Activated CD4-positive, alpha-beta T cell treated with anti-CD3 and anti-CD28 coated beads, Interleukin-2, Interleukin-4, amounts not matched to agents 100 ng/mL and 50 ng/mL, durations not matched to agents 16 hours and 8 hours (primary cell): ENCODE measurements at places on chromosomes 2 and 18.
A peak's percentile ranks its signal among the peaks of the same experiment; 100 is the strongest.

GRCh38 chr18:23890589-23890988 lies 124.0 kb upstream of the TTC39C start:
- DNase-seq, result no peak

GRCh38 chr2:60353406-60353800 lies 200.1 kb downstream of the BCL11A start:
- DNase-seq, result no peak

DNA sequence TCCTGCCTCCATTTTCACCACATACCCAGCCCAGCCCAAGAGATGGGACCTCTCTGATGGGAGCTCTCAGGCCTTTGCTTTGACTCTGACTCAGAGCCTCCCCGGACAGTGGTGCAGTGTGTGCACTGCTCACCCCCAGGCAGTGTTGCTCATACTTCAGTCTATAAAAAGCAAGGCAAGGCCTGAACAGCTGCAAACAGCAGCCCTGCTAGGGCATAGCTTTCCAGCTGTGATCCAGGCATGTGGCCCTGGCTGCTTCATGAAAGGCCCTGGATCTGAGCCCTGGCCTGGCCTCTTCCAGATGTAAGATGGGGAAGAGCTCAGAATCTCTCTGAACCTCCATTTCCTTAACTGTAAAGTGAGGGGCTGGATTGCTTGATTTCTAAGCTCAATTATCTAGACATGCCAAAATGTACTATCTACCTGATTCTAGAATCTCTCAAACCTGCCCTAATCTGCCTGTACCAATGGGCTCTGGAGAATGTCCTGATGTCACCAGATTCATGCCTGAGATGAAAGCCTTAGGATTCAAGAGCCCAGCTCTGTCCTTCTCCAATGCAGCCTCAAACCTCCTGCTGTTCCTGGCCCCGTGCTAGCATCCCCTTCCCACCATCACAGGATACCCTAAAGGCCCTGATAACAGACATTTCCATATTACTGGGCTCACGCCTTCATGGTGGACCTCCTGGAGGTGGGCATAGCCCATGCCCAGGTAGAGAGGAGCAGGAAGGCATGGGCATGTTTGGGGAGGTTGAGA lies 206.9 kb downstream of the ARL4C start:
- peak; percentile 58 for DNase-seq

- DNase-seq, result no peak
Observed at GRCh38 chr2:119608553-119608952, 64.3 kb downstream of the CFAP221 start.

DNA sequence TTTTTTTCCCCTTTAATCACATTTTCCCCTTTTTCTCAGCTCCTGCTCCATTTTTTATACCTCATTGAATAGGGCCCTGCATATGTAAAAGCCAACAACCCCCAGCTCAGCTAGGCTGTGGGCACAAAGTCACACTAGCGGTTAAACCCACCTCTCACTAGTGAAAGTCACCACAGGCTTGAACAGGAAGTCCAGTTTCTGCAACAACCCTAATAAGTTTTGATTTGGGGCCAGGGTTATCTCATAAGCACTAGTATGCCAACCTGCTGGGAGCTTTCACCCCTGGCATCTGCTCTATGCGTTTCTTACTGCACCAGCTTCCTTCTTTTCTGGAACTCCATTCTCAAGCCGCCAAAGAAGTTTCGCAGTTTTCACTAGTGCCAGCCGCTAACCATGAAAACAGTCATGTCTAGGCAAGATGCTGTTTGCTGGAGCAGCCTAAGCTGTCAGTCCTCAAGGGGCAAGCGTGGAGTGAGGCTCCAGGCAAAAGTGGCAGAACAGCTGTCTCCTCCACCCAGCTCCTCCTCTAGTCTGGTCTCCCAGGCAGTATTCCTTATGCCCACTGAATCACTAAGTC lies 197.0 kb upstream of the MEIS1 start:
- DNase-seq, result no peak

- DNase-seq, result no peak
Observed at GRCh38 chr2:60104514-60105505, 448.6 kb downstream of the BCL11A start.

DNA sequence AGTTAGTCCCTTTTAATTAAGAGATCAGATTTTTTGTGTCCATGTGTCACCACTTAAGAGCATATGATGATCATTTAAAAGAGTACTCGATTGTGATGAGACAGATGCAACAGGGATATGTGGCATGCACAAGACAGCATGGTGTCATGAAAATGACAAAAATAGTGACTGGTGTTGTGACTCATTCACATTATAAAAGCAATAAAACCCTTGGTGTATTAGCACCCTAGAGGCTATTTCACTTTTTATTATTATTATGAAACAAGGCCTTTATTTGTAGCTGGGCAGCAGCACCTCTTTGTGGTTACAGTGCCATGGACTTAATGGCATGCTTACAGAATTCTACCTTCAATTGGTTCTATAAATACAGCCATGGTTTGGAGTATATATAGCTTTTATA lies 1296.0 kb upstream of the ZEB2 start:
- DNase-seq, result no peak

DNA sequence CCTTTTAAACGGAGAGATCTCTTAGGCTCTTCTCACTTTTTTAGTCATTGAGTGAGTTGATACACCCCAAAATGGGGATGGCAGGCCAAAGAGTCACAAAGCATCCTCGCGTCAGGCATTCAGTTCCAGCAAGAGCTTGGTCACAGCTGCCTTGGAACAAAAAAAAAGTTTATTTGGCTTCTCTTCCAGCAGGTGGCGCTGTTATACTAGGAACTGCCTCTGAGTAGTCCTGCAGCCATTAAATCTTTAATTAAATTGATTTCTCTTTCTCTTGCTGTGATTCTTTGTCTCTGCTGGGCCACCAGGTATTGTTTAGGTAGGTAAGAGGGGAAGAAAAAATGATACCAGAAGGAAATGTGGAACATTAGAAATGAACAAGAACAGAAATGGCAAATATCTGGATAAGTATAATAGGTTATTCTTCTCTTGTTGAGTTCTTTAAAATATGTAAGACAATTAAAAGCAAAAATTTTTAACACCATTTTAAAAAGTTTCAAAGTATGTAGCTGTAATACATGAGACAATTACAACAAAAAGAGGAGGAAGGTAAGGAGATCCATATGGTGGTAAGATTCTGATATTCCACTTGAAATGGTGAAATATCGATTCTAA lies 175.1 kb downstream of the GALNT1 start:
- DNase-seq, result peak; percentile 72

DNA sequence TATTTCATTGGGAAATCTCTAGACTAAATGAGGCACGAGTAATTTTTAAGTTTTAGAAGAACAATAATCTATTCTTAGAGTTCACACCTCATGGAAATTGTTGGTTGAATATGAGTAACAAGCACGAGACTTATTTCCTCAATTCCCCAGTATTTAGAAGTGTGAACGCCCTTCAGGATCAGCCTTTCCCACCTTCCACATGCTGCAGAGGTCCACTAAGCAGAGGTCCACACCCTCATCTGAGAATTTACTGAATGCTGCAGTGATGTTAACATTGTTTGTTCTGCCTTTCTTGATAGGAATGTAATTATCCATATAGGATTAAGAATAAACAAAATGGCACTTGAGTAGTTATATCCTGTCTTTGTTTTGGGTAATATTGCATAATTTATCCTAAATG lies 41.8 kb downstream of the LTBP1 start:
- DNase-seq, result no peak

GRCh38 chr2:54999182-54999581 lies 51.1 kb downstream of the RTN4 start:
- no peak for DNase-seq

DNA sequence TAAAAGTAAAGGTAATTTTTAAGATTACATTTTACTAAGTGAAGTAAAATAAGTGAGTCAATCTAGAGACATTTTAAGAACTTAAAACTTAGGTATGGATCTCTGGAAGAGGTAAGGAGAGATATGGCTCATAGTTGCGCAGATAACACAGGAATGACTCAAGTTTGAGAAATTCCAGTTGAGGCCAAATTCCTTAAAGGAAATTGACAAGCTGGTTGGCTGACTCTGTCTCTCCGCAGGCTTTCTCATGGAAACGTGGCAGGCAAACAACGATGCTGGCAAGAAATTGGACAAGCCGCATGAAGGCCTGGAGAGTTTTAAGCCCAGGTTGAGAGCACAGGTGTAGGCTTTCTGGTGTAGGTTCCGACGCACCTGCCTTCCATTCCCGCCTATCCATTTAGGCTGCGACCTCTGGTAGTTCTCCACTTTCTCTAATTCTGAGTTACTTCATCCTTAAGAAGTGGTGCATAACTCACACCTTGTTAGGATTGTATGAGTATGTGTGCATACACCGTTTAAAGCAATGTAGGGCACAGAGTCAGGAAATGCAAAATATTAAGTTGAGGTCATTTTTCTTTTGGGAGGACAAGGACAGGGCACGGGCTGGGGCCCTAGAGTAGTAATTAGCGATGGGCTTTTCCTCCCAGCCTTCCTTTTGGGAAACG lies 589 bp upstream of the DAW1 start:
- DNase-seq, result no peak

DNA sequence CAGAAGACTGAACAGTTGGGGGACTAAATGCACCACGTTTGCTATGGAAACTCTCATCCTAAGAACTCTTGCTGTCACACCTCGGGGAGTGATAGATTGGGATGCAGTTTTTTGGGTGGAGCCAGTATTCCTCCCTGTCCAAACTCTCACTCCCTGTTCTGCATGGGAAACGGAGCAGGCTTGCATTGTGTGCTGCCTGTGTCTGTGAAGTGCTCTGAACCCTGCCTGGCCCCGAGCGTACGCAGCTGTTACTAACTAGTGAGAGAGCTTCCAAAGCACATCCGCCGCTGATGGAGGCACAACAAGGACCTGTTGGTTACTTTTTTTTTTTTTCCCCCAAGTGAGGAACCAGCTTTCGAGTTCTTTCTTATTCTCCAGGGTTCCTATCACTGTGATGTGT lies 195.5 kb downstream of the ANAPC1 start:
- no peak for DNase-seq

- DNase-seq, result no peak
Observed at GRCh38 chr2:70085711-70086277, 1.5 kb upstream of the PCBP1 start.
